Endothelial cell (in vitro differentiated cells): ENCODE measurements at places on chromosomes 16 and 17.
A peak's percentile ranks its signal among the peaks of the same experiment; 100 is the strongest.

GRCh38 chr17:42677921-42678781 lies 1.4 kb upstream of the PLEKHH3 start:
- peak; percentile 79 for DNase-seq

GRCh38 chr16:82451449-82451848 lies 175.3 kb upstream of the CDH13 start:
- no peak for DNase-seq

- no peak for DNase-seq
Observed at GRCh38 chr17:29571883-29572681, 3.6 kb downstream of the TP53I13 start.

DNA sequence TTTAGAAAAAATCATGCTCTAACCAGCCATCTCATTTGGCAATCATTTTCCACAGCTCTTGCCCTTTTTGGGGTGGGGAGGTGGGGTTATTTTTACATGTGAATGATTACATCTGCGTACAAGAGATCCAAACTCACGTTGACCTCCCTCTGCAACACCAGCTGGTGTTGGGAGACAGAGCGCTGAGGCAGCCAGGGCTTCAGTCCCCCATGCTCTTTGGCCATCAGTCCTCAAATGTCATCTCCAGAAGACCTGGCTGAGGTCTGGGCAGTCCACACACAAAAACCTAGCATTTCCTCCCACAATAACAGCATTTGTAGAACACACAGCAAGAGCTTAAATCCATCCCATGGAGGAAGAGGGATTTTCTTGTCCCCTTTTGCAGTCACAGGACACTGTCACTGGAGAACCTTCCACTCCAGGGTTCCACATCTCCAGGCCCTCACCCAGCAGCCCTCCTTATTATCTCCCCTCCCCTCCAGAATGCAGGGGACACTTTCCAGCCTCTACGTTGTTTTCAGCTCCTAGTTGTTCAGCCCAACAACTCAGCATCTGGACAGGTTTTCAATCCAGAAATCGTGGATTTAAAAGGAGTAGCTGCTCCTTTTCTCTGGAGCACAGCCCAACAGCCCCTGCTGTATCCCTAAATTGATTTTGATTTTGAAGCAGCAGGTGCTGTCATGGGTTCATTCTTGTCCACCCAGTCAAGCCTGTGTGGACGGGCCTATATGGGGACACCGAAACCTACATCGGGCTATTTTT lies 21.1 kb downstream of the MEOX1 start:
- DNase-seq = no peak

GRCh38 chr16:7246578-7246977 lies 86.1 kb upstream of the RBFOX1 start:
- DNase-seq = no peak

GRCh38 chr16:704552-705380 lies 835 bp downstream of the FBXL16 start:
- no peak for DNase-seq

GRCh38 chr16:66878067-66878466 lies 2.2 kb upstream of the PDP2 start:
- no peak for DNase-seq

- DNase-seq = no peak
Observed at GRCh38 chr17:45307290-45308015, 9.4 kb downstream of the MAP3K14 start.

- DNase-seq = no peak
Observed at GRCh38 chr17:18910881-18911280, 41.1 kb upstream of the SLC5A10 start.

- DNase-seq = no peak
Observed at GRCh38 chr17:74516561-74517328, 14.5 kb downstream of the CD300LB start.

DNA sequence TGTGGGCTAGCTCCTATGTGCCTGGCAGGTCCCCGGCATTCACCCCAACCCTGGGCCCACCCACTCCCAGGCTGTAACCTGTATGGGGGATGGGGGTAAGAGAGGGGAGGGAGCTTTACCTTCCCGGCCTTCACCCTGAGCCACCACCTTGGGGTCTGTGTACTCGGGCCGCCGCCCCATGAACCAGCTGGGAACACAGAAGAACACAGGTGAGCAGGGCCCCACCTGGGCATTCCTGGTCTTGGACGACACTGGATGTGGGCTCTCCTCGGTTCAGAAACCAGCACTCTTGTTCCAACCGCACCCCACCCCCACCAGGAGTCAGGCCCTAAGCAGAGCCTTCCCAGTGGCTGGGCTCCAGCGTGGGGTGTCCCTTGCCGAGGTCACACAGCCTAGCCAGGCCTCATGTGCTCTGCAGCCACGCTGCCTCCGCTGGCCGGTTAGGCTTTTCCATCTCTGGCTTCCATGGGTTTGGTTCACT lies 18.8 kb downstream of the B9D1 start:
- no peak for DNase-seq
